ENCODE measurements at places on chromosomes 3 and 15.
A peak's percentile ranks its signal among the peaks of the same experiment; 100 is the strongest.

DNA sequence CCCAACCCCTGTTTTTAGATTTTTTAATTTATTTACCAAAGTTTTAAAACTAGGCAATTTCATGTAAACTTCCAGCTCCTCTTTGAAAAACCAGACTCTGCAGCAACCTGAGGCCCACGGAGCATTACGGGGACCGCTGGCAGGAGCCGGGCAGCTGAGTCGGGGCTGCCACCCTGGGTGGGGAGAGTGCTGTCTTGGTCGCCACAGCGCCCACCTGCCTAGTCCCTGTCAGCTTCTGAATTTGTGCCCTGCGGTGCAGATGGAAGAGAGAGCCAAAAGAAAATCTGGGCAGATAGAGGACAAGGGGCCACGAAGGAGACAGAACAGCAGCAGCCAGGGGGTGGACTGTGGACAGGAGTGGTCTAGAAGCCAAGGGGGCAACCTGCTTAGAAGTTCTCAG lies 34.6 kb downstream of the PXYLP1 start:
- DNase-seq, result no peak

DNA sequence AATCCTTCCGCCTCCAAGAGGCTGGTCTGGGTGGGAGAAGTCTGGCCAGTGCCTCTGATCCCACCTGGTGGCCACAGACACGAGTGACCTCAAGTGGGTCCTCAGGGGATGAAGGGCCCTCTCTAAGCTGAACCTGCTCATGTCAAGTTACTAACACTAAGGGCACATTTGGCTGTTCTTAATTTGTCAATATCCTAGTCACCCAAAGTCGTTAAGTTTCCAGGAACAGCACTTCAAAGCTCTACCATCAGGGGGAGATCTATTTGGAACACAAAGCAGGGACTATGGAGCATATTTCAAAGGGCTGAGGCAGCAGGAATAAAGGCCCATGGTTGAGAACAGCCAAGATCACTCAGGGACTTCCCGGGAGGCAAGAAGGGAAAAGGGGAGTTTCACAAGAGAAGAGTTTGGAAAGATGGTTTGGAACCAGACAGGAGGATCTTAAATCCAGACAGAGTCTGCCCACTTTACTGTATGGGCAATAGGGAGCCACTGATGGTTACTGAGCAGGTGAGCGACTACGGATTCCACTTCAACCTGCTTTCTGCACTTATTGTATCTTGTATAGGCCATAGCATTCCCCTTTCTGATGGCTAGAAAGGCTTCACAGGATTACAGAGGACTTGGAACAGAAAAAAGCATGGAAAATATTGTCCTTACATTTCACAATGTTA lies 13.7 kb downstream of the OXTR start:
- no peak for DNase-seq

GRCh38 chr3:124256599-124256998 lies 264.7 kb upstream of the ROPN1 start:
- no peak for DNase-seq

DNA sequence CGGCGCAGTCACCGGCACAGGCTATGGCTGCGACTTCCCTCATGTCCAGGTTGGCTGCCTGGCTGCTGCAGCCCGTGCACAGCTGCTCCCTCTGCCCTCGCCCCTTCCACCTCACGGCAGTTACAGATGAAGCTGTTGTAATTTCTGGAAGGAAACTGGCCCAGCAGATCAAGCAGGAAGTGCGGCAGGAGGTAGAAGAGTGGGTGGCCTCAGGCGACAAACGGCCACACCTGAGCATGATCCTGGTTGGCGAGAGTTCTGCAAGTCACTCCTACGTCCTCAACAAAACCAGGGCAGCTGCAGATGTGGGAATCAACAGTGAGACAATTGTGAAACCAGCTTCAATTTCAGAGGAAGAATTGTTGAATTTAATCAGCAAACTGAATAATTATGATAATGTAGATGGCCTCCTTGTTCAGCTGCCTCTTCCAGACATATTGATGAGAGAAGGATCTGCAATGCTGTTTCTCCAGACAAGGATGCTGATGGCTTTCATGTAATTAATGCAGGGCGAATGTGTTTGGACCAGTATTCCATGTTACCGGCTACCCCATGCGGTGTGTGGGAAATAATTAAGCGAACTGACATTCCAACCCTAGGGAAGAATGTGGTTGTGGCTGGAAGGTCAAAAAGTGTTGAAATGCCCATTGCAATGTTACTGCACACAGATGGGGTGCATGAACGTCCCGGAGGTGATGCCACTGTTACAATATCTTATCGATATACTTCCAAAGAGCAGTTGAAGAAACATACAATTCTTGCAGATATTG lies 13.2 kb upstream of the GNB4 start:
- DNase-seq, result no peak

DNA sequence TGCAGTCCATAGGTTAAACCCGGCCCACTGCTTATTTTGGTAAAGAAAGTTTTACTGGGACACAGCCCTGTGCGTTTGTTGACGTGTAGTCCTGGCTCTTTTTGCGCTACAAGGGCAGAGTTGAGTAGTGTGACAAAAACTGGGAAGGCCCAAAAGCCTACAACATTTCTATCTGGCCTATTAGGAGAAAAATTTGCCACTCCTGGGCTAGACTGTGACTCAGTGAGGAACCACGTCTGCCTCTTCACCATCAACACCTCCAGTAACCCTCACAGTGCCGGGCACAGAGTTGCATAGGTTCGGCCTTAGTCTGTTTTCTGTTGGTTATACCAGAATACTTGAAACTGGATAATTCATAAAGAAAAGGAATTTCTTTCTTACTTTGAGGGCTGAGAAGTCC lies 110.3 kb downstream of the TOP2B start:
- no peak for DNase-seq

- no peak for DNase-seq
Measured at GRCh38 chr3:74515451-74515850, 99.0 kb downstream of the CNTN3 start.

- DNase-seq, result peak; percentile 32
Measured at GRCh38 chr15:90266061-90266431, 574 bp downstream of the NGRN start.

DNA sequence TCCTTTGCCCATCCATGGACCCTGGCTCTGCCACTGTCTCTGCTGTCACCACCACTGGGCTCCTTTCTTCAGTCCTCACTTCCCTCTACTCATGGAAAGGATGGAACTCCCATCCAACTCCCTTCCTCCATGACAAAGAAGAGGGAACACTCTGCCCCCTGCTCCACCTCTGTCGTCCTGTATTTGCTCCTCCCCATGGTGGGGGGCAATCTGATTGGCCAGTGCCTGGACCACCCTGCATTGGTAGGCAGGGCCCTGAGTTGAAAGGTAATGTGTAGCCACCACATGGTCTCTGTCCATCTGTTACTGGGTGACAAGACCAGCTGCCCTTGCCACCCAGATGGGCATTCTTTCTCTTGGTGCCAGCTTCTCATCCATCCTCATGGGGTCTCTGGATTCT lies 20.7 kb upstream of the HEG1 start:
- no peak for DNase-seq

DNA sequence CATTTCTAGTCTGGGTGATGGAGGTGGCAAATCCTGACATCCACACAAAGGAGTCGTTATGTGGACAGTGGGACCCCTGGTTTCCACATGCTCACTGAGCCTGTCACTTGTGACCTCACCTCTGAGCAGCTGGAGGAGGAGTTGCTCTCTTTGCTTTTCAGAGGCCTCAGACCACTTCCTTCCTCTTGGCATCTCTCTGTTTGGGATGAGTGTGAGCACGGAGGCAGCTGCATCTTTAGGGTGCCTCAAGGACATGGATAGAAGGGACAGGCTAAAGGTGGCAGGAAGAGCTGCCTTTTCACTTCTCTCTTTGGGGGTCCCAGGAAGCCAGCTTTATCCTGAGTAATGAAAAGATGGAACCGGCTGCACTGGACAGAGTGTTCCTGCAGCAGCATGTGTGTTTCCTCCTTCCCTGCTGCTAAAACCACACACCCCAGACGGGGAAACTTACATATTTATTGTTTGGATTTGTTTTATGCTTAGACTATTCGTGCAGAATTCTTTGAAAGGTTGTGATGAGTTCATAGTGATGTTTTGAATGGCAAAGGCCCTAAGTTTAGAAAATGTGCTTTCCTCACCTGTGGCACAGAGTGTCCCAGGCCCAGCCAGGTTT lies 31.8 kb downstream of the GPR171 start:
- no peak for DNase-seq

DNA sequence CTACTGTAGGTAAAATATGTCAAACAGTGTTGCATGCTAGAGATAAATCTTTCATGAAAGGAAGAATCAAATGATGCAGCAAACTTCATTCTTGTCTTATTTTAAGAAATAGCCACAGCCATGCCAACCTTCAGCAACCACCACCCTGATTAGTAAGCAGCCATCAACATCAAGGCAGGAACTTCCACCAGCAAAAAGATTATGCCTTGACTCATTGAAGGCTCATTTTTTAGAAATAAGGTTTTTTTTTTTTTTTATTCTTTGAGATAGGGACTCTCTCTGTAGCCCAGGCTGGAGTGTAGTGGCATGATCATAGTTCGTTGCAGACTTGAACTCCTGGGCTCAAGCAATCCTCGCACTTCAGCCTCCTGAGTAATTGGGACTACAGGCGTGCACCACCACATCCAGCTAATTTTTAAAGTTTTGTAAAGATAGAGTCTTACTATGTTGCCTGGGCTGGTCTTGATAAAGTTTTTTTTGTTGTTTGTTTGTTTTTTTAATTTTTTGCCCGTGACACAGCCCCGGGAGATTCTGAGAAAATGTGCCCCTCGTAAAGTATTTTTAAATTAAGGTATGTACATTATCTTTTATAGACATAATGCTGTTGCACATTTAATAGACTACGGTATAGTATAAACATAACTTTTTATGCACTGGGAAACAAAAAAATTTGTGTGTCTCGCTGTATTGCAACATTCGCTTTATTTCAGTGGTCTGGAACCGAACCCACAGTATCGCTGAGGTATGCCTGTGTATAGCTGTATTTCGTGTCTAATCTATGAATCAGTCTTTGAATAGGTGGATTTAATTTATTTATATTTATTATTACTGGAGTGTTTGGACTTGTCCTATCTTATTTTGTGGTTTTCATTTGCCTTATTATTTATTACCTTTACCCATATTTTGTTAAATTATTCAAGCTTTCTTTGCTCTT lies 23.3 kb downstream of the SNRK start:
- no peak for DNase-seq

GRCh38 chr15:40695469-40695890 lies 506 bp downstream of the RAD51 start:
- DNase-seq, result no peak

DNA sequence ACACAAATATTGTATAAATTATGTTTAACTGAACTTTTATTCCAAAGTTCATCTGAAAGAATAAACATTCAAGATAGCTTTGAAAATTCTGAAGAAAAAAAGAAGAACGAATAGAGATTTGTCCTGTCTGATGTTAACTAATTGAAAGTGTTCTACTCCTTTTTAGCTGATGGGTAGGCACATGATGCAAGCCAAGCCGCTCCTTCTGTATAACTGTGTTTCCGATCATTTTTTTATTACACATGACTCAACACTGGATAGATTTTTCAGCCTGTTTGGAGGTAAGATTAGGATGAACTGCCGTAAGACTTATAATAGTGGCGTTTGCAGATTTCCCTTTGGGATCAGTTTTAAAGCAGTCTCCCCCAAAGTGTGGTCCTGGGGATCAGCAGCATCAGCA lies 19.0 kb downstream of the NSUN3 start:
- no peak for DNase-seq

- DNase-seq, result peak; percentile 42
Measured at GRCh38 chr3:183447206-183448001, 19.0 kb upstream of the MCF2L2 start.

GRCh38 chr3:51304230-51304629 lies 80.9 kb upstream of the MANF start:
- DNase-seq, result no peak

- no peak for DNase-seq
Measured at GRCh38 chr3:115549071-115549470, 74.2 kb upstream of the GAP43 start.

DNA sequence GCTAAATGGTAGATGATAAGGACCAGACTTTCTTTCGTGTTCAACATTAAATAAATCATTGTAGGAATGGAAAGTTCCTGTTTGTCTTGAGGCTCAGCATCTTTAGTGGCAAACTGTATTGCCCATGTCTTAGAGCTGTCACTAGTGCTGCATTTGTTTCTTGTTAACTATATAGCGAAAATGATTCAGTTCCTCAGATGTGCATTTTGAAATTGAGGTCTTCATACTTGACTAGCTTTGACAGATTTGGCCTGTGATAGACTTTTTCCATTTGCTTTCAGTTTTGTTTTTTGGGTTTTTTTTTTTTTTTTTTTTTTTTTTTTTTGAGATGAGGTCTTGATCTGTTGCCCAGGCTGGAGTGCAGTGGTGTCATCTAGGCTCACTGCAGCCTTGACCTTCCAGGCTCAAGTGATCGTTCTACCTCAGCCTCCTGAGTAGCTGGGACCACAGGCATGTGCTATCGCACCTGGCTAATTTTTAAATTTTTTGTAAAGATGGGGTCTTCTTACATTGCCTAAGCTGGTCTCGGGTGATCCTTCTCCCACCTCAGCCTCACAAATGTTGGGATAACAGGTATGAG lies 9.5 kb upstream of the RPLP1 start:
- no peak for DNase-seq

DNA sequence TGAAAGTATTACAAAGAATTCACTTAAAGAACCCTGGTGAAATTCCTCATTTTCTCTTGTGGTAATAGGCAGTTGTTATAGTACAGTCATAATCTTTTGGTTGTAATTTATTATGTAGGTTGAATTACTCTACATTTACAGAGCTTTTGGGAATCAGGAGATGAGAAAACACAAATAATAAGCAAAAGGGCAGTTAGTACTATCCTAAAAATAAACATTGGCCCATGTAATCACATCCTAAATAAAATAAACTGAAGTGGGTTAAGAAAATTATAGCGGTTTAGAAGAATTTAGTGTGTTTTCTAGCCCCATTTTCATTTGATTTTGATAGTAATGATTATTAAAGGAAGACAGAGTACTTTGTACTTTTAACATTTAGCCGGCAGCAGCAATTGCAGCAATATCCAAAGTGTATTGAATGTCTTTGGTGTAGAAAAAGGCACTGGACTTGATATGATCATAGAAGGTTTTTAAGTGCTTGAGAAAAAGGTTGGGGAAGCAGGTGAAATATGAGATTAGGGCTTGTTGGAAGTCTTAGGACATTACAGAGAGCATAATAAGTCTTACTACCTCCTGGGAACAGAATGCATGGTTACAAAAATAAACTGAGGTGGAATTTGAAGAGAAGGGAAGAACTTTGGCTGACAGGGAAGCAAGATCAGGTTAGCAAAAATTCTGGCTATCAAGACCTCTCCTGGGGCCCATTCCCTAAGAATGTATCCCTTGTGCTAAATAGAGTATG lies 79.9 kb downstream of the MBNL1 start:
- DNase-seq, result no peak

GRCh38 chr15:65580287-65580686 lies 30.6 kb downstream of the INTS14 start:
- no peak for DNase-seq

DNA sequence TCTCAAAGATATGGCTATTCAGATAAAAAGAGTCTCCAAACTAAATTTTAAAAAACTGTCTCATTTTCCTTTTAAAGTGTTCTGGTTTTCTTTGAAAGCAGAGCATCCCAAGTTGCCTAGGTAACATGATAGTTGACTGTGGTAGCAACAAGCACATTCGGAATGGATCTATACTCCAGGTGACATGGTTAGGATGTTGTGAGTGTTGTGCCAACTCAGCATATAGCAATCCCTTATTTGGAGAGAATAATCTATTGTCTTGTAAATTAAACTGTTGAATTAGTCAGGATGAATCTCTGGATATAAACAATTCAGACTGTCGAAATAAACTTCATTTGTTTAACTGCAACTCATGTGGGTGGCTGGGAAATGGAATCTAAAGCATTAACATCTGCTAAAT lies 418.6 kb downstream of the TUSC7 start:
- DNase-seq, result no peak

Measured in T-helper 2 cell (primary cell).